CD4-positive, alpha-beta T cell treated with Interleukin-4 for 1 hour (primary cell): ENCODE measurements at places on chromosomes 5 and 9.

GRCh38 chr9:19481971-19482404 is 73.2 kb downstream of the ACER2 start:
- DNase-seq = no peak

- DNase-seq = no peak
Measured at GRCh38 chr9:90727488-90727887, 74.1 kb upstream of the SYK start.

DNA sequence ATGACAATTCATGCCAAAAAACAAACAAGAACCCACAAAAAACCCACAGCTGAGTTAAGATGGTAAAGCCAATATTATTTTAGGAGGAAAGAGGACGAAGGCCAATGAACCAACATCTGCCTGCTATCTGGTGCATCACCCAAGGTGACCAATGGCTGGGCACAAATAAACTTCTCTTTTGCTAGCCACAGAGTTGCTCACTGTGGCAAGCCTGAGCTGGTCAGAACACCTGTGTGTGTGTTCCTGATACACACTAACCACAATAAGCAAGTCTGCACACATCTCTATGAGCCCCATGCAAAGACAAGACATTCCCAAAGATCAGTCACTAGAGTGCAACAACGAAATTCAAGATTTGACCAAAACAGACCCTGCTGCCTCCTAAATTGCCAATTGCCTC is 63.1 kb downstream of the RNF38 start:
- no peak for DNase-seq

GRCh38 chr5:6899221-6899620 is 186.0 kb downstream of the TENT4A start:
- DNase-seq = no peak

DNA sequence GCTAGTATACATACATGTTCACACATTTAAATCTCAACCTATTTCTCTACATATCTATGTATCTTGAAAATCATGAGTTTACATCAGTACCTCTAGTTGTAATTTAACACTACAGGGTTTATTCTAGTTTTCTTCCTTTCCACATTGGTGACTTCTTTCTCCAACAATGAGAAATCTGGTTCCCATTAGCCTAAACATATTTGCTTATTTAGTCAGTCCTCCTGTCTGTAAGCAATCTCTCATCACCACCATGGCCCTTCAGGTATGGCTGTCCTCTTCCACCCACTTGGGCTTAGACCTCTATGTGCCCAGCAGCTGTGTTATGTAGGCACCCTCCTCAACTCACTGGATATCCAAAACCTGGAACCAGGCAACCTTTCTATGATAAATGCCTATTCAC is 8.0 kb upstream of the SPATA31D1 start:
- no peak for DNase-seq

- DNase-seq = no peak
Measured at GRCh38 chr5:179336126-179336870, 9.0 kb downstream of the ADAMTS2 start.
